ENCODE measurements at places on chromosomes 1 and 21. TPM values are rescaled to one million over a fixed set of nuclear protein-coding genes. Genes with fewer than 3 reads are reported as not detected.

DNA sequence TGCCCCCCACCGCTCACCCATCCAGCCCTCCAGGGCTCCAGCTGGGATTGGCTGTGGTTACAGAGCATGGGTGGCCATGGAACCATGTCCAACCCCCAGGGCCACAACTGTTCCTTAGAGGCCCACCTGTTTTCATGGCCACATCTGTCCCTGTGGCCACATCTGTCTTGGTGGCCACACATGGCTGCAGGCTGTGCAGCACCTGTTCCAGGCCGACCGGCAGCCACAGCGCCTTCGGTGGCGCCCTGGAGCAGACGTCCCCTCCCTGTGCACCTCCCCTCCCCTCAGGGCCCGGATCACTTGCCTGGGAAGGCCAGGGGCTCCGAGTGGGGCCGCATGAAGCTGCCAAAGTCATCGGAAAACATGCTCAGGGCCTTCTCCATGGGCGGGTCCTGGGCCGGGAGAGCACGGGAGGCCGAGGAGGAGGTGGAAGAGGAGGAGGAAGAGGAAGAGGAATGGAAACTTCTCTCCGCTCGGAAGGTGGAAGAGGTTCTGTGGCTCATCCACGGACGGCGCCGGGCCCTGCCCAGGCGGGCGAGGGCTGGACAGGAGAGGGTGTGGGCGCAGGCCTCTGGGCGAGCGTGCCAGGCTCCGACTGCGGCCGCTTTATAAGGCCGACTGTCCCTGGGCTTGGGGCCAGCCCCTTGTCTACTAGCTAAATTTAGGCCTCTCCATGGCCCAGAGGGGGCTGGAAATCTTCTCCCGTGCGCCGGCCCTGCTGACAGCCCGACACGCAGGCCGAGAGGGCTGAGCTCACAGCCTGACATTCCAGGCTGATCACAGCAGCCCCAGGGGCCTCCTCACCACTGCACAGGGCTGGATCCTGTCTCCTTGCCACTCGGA, at the start of gene HSPB7:
Gene HSPB7, minus strand, starts transcription at position 583 of the 843 bp plus-strand sequence. Its CDS starts 80 bp downstream, at position 503.
- DNase-seq = peak; percentile 69

- no peak for DNase-seq
Measured at GRCh38 chr1:53693773-53694717, 44.9 kb downstream of the GLIS1 start.

- no peak for DNase-seq
Measured at GRCh38 chr1:112720800-112721199, 5.7 kb upstream of the PPM1J start.

The KLHDC8A gene
- 125 TPM for total RNA-seq

DNA sequence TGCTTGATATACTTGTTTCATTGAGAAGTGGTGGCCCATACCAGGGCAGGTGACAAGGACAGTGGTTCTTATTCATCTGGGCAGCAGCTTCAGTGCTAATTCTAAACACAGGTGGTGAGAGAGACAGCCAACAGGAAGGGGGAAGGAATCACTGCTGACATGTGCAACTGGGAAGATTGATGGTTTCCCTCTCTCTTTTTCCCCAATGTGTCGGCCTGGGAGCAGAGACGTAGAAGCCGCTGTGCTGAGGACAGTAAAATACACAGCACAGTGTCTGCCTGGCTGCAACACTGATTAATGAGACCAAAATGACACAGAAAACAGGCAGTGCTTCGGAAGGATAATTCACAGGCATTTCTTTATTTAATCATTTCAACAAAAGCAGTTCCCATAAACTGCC, 48.8 kb downstream of the WARS2 start:
- DNase-seq = no peak

- no peak for DNase-seq
Measured at GRCh38 chr21:41465176-41465781, 39.2 kb downstream of the MX1 start.

The UBE2U gene
- not detected for total RNA-seq

DNA sequence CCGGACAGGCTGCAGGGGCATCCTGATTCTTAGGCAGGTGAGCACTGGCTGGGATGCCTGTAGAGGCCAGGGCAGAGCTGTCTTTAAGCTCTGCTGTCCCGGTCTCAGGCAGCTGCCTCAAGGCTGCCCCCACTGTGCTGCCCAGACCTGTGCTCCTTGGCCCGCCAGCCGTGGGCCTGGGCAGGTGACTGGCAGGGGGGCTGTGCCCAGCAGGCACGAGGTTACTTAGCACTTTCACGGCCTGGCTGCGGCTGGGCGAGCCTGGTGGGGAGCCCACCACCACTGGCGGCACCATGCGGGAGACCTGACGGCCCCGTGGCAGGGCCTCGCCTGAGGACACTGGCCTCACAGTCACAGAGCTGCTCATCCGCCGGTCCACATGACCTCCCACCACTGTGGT, 8.2 kb downstream of the CRYBG2 start:
- no peak for DNase-seq

DNA sequence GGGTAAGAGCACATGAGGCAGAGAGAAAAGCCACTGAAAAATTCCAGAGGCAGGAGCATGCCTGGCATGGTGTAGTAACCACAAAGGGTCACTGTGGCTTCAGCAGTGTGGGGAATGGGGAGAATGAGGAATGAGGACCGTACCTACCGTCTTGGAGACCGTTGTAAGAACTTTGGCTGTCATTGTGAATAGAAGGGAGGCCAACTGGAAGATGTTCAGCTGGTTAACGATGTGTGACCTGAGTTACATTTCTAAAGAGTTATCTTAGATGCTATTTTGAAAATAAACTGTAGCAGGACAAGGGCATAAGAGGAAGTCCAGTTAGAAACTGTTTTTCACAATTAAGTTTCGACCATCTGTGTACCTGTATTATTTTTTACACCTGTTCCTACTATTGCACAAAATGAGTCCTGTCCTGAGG, 365.5 kb upstream of the SGIP1 start:
- no peak for DNase-seq
